ENCODE measurements at places on chromosomes 12 and 14.

GRCh38 chr12:94873734-94874517 is 129.6 kb downstream of the NDUFA12 start:
- DNase-seq: no peak

DNA sequence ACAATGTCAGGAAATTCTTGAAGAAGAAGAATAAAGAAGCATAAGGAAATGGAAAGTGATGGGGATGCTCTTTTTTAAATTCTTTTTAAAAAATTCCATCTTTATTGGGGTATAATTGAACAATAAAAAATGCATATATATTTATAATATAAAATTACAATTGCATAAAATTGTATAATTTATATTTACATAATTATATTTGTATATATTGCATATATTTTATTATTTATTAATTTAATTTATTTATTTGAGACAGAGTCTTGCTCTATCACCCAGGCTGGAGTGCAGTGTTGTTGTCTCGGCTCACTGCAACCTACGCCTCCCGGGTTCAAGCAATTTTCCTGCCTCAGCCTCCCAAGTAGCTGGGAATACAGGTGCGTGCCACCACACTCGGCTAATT is 36.3 kb downstream of the PAH start:
- DNase-seq: no peak

DNA sequence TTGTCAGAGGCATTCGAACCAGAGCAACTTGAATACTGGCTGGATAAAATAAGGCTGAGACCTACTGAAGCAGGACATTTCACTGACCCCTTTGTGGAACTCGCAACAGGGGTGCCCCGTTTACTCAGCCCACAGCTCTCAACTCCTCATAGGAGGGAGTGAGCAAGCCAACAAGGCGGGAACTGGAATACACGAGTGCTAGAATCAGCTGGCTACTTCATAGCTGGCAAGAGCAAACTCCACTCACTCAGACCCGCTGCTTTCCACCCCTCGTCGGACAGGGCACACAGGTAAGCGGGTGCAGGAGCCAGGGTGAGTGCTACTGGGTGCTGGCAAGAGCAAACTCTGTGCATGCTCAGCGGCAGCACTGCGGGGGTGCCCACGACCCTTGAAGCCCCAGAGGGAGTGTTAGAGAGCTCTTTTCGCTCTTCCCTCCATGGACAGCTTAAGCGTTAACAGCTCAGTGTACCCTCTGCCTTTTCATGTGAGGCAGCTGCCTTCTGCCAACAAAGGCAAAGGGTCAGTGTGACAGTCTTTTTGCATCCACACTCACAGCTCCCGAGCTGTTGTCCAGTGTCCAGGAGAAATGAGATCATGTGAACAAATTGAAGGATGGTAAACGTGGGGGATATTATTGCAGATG is 15.7 kb downstream of the CAPZA3 start:
- DNase-seq: no peak

DNA sequence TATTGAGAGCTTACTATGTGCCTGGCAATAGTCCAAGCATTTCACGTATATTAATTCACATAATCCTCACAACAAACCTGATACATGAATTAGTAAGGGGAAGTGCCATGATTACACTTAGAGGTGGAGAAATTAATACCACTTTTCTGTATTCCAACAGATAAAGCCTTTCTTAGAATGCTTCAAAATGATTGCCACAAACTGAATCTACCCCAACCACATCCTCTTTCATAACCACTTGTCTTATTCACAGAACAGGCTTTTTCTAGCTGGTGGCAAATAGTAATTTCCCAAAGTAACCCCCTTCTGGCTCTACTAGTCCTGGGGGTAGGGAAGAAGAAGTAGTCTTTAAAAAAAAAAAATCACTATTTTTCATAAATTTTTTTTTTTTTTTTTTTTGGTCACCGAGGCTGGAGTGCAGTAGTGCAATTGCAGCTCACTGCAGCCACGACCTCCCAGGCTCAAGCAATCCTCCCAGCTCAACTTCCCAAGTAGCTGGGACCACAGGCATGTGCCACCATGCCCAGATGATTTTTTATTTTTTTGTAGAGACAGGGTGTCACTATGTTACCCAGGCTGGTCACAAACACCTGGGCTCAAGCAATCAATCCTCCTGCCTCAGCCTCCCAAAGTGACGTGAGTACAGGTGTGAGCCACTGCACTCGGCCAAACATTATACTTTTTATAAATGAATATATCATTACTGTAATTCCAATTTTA is 59.0 kb upstream of the ARID2 start:
- no peak for DNase-seq

GRCh38 chr12:120879102-120879501 is 25.1 kb downstream of the SPPL3 start:
- no peak for DNase-seq

DNA sequence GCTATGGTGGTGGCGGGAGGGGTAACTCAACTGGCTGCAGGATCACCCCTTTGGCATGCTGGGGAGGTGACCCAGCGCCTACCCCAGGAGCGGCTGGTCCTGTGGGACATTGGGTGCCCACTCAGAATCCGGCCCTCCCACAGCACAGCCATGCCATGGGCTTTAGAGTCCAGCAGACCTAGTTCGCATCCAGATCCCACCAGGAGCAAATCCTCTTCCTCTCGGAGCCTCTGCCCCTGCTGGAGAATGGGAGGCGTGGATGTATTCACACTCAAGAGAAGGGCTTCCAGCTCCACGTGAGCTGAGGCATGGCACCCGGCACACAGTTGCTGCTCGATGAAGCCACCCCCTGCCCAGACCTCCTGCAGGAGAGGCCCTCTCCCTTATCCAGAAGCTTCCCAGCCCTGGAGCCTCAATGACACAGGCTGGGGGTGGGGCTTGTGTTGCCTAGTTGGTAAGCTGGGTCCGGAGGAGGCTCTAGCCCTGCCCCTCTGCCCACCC is 17.7 kb downstream of the FAM222A start:
- DNase-seq: no peak

DNA sequence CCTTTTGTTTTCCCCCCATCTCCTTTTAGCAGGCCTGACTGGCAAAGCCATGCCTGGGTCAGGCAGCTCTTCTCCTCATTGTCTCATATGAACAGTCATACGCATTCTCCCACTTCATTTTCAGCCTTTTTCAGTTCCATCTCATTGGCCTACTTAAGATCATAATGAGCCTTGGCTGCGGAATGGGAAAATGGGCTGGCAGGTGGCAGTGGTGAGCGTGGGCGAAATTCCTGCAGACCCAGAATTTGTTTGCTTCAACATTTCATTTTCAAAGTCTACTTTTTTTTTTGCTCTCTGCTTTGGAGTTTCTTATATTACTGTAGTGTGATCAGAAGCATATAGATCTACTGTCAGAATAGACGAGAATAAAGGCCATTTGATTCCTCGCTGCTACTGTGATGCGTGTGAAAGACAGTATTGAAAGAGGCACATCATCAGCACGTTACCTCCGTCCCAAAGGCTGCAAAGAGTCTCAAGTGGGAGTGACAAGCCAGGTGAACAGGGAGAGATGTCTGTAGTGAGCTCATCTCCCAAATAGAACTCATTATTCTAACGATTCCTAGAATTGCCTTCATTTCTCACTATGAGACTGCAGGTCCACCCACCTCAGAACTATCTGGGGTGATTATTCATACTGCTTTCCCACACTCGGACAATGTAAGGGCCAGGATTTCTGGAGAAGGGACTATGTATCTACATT is 73.7 kb downstream of the TBK1 start:
- DNase-seq: no peak

- DNase-seq: no peak
These were observed 9.9 kb downstream of the BMAL2 start for GRCh38 chr12:27342536-27342935.

GRCh38 chr12:13812168-13812567 is 169.2 kb downstream of the GRIN2B start:
- no peak for DNase-seq
